Adipocyte (in vitro differentiated cells): ENCODE measurements at places on chromosomes 4 and X.

DNA sequence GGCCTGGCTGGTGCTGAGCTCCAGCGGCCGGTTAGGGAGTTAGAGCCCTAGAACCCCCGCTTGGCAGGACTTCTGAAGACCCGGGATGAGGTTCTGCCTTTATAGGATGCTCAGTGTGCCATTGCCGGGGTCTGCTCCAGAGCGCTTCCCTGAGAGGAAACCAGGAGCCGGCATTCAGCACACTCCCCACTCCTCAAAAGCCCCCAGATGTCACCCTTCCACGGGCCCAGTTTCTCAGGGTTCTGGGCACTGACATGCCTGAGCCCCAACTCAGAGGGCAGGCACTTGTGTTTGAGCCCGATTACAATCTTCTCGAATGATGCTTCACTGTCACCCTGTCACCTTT is 6.5 kb downstream of the NKX3-2 start:
- no peak for DNase-seq

- peak; percentile 88 for DNase-seq
Measured at GRCh38 chr4:95124906-95125504, 367.2 kb downstream of the BMPR1B start.

DNA sequence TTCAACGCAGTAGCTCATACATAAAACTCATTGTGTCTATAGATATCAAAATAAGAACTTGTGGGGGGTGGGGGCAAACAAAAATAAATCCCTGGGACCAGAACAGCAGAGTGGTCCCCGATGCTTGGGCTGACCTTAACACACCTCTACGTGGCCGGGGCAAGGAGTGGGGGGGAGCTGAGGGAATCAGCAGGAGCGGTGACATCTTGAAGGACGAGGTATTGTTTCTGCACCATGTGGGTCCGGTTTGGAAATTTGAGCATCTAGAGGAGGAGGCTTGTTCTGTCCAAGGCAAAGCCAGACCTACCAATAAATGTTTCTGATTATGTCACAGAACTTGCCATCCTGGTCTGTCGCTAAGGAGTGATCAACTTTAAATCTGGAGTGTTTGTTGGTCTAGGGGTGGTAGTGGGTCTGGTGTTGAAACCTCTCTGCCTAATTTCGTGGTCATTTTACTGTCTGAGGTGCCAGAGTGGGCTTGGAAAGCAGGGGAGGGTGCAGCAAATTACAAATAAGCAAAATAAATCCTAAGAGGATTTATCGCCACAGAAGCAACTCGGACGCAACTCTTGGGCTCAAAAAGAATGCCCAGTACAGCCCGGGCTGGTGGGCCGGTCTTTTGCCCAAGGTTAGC is 774 bp upstream of the RAPGEF2 start:
- peak; percentile 13 for DNase-seq

- no peak for DNase-seq
Measured at GRCh38 chr4:53841711-53842110, 222.7 kb downstream of the CHIC2 start.

DNA sequence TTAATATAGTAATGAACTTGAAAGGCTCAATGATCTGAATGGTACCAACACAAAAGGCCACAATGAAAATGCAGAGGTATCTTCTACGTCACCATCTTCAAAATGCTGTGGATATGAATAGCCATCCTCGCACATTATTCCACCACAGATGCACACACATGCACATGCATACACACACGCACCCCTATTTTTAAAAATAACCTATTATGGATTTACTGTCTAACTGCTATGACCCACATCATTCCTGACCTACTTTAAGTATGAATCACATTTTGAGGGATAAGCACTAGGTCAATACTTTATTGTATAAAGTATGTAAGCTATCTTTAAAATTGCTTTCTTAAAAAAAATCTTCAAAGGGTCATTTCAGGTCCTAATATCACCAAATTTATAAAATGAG is 24.4 kb upstream of the CORIN start:
- DNase-seq = peak; percentile 53

- peak; percentile 73 for DNase-seq
Measured at GRCh38 chr4:121656269-121656641, 40.5 kb downstream of the ANXA5 start.

- peak; percentile 25 for DNase-seq
Measured at GRCh38 chrX:32137525-32137924, 1065.7 kb upstream of the FTHL17 start.

GRCh38 chrX:39705290-39705689 is 392.5 kb downstream of the BCOR start:
- DNase-seq = peak; percentile 77

DNA sequence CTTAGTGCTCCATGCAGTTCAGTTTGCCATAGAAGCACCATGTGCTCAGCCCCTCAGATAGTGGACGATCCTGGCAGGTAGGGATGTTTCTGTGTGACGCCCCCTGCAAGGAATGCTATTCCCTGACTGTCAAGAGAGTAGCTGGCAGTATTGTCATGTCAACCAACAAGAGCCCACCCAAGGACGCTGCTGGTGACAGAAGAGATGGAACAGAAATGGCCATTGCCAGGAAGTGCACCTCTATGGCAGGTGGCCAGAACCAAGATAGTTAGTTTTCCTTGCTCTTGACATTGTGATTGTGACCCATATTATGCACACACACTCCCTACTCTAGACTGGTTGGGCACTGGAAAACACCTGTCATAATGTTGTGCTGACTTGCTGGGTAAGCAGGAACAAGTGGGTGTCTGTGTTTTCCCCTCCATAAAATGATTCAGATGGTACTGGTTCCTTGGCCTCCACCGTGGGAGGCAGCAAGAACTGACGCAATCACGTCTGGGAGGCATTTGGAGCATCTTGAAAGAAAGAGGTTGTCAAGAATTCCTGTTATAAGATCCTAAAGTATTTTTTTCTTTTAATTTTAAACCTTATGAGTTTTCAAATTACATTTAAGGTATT is 507.9 kb downstream of the MID1IP1 start:
- no peak for DNase-seq

DNA sequence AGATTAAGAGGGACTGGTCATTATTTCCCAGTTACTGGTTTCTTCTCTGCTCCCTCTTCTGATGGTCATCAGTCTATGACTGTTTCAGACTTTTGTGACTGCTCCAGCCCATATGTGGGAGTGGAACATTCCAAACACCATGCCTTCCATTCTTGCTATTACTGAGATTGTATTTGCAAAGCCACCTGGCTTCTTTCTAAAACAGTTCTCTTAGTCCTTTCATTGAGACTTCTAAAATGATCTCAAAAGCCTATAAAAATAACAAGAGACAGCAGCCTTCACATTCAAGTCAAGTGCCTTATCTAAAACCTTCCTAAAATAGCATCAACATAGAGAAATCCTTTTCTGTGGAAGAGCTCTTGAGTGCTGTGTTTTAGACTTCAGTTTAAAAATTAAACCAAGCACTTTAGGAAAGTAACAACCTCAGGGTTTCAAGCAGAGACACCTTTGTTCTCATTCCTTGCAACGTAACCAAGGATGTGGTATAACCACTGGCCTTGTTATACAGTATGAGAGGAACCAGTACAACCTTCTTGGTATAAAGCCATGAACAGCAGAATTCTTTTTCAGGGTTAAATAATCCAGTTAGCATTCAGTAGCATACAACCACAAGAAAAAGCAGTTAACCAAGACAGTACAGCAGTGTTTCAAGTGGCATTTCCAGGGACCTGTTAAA is 97.1 kb downstream of the NFKB1 start:
- peak; percentile 45 for DNase-seq

GRCh38 chrX:110162867-110163266 is 155.0 kb downstream of the AMMECR1 start:
- DNase-seq = no peak

DNA sequence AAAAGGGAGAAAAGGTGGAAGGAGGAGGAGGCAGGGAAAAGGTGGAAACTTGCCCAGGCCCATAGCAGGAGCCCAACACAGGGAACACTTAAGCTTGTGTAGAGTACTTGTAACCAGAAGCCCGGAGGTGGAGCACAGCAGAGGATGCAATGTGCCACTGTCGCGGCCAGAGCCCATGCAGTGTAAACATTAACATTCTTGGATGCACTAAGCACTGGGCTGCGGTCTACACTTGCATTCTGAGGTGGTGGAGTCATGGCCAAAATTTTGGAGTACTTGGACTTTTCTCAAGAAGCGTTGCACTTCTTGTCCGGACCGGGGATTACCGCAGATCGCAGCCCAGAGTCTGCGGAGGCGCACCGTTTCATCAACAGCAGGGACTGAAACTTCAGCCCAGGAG is 4.5 kb upstream of the RHOXF1 start:
- DNase-seq = no peak

DNA sequence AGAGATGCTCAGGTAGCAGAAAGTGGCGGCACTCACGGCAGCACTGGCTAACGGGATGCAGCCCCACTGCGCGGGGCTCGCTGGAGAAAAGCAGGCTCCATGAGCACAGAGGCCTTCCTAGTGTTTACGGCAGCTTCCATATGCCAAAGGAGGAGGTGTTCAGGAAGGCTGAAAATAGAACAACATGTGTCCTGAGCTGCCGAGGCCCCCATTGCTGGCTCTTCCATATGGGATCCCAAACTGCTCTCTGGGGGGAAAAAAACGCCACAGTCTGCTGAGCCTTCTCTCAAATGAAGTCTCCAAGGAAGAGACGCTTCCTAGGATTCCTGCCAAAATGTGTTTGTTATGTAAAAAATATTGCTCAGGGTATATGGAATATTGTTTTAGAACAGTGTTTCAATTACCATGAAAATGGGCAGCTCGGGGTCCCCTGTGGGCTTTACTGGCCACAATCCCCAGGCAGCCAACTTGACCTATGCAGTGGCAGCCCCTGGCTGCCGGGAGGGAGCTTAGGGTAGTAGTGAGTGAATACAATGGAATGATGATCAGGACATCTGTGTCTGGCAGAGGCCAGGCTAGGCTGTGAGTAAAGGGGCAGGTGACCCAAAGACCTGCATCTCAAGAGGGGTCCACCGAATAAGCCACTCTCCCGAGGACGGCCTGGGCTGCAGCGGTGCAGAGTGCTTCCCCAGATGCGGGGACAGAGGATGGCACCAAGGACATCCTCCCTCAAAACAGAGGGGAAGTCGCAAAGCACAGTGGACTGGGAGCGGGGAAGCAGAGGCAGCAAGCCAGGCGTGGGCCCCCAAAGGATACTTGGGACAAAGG is 170.1 kb downstream of the AFAP1 start:
- DNase-seq = no peak

DNA sequence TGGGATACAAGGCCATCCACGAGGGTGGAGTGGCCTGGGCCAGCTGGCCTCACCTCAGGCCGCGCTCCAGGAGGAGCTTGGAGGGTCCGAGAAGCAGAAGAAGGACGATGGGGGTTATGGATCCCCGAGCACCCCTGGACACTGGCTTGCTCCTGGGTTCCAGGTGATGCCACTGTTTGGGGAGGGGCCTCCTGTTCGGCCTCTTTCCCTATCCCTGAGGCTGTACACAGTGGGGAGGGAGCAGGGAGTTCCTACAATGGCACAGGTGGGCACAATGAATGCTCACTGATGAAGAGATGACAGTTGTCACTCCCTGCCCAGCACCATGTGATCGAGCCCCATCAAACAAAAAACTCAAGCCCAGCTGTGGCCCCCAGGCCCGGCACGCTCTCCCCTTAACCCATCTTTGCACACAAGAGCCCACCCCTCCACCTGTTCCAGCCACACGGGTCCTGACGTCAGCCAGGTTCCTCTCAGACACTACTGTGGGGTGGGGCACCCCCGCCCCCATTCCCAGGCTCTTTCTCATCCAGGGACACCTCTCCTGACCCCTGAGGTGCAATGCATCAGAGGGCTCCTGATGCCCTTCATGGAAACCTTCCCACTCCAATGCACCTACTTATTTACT is 70.3 kb downstream of the WFS1 start:
- DNase-seq = no peak

- DNase-seq = no peak
Measured at GRCh38 chrX:119087121-119087520, 14.3 kb downstream of the CT47C1 start.

DNA sequence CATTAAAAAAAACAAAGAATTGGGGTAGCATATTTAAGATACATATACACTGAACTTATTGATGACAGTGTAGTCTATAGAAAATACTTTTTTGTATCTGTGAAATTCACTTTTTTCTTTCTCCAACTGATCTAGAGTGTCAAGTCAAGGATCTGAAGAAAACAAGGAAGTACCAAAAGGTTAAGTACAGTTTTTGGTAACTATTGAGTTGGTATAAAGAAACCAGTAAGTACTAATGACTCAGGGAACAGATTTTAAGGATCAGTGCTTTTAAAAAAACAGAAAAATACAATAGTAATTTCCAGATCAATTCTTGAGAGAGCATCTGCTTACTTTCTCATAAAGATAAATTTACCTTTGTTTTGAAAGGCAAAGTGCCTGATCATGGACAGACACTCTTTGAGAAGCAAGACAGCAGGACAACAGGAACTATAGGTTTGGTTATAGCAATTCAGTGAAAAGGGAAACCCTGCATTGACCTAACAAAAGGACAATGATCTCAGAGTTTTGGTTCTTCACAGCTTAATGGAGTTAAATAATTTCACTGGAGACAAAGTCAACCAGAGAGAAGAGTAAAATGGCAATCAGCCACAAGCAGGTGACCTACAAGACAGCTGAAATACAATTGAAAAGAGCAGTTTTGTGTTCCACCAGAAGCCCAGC is 23.4 kb downstream of the TRMT10A start:
- no peak for DNase-seq

DNA sequence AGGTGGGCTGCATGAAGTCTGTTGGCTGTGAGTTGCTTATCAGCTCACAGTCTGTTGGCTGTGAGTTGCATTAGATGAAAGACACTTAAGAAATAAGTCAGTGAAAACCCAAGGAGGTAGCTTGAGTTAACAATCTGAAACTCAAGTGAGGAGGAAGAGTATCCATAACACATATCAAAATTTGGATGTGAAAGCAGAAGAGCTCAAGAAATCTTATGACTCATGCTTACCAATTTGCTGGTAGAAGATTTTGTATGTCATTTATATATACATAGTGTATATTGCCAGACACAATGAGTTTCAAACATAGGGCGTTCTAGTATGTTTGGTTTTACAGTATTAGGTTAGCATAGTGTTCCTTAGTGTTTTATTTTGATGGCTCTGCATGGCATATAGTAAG is 107.4 kb downstream of the DDIT4L start:
- DNase-seq = no peak

- DNase-seq = no peak
Measured at GRCh38 chr4:85776579-85776978, 301.6 kb downstream of the ARHGAP24 start.

DNA sequence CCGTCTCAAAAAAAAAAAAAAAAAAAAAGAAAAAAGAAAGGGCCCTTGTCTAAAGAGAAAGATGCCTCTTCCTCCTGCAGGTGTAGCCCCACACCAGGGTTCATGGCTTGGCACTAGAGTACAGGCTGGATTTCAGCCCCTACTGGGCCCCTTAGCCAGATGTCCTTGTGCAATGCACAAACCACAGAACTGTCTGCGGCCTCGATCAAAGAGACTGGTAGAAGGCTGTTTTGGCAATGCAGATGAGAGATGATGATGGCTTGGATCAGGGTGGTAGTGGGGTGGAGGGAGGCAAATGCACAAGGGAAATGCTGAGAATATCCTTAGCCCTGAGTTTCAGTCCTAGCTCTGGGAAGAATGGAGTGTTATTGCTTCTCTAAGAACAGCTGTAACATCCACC is 26.5 kb upstream of the TSR2 start:
- peak; percentile 1 for DNase-seq

- no peak for DNase-seq
Measured at GRCh38 chrX:18920079-18920478, 63.8 kb downstream of the PHKA2 start.

GRCh38 chr4:119498527-119498926 is 130.1 kb downstream of the PDE5A start:
- DNase-seq = peak; percentile 53

- DNase-seq = peak; percentile 38
Measured at GRCh38 chr4:1512738-1513660, 106.8 kb upstream of the NKX1-1 start.
